Esophagus squamous epithelium (tissue), 5 donors: ENCODE measurements at places on chromosomes 5 and 9.

- DNase-seq = no peak
Observed at GRCh38 chr9:130428086-130428665, 16.6 kb upstream of the ASS1 start.

GRCh38 chr9:26530841-26531240 lies 361.8 kb downstream of the CAAP1 start:
- no peak for DNase-seq

GRCh38 chr5:166625210-166625865 lies 1666.1 kb upstream of the WWC1 start:
- DNase-seq = no peak

DNA sequence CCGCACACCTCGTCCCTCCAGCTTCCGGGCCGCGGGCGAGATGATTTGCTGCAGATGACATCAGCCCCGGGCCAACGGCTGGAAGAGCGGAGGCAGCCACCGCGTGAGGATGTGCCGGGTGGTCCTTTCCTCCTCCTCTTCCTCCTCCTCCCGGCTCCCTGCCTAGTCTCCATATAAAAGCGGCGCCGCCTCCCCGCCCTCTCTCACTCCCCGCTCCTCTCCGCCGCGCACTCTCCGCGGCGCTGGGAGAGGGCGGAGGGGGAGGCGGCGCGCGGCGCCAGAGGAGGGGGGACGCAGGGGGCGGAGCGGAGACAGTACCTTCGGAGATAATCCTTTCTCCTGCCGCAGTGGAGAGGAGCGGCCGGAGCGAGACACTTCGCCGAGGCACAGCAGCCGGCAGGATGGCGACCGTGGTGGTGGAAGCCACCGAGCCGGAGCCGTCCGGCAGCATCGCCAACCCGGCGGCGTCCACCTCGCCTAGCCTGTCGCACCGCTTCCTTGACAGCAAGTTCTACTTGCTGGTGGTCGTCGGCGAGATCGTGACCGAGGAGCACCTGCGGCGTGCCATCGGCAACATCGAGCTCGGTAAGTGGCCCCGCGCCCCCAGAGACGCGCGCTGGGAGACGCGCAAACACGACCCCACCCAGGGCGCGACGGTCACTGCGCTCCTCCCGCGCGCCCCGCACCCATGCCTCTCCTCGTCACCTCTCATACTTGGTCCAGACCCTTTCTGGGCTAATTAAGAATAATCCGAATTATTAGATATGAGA lies at the start of gene MAP1B:
MAP1B (plus strand) TSS at position 345 of the 770 bp plus-strand sequence; CDS start at position 402, 57 bp downstream.
- no peak for DNase-seq

DNA sequence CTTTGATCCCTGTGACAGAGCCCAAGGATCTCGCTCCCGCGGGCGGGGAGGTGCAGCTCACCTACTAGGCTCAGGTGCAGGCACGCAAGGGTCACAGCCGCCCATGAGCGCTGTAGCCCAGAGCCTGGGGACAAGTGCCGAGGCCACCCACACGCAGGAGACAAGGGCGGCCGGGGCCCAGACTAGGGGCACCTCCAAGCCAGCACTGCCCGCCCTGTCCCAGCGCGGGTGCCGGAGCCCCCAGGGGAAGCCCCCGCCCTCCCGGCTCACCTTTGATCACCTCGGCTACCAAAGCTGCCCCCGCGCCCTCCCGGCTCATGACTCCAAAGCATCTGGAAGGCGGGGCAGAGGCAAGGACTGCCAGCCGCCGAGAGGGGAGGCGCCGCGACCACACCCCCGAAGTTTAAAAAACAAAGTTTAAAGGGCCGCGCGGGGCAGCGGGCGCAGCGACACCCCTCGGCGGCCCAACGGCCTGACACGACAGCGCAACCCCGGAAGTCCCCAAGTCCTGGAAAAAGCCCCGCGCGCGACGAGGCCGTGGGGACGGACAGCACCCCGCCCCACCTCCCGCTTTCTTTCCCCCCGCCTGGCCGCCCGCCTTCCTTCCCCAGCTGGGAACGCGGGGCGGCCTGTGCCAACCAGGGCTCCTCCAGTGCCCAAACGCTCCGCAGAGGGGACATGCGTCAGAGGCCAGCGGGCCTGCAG lies 53.0 kb downstream of the CDC14B start:
- DNase-seq = peak; percentile 41

DNA sequence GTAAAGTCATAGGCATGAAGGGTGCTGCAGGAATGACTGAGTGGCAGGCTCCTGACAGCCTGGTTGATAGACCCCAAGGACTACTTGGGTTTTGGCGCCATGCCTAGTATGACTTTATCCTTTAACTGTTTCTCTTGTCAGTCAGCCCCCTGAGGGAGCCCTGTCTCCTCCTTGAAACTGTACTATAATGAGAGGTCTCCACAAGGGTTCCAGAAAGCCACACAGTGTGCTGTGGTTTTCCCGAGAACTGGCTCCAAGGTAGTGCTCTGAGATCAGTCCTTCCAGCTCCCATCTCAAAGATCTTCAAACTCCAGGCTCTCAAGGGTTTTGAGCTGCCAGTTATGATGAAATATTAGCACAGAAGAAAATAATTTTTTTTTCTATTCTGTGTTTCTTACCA lies 26.7 kb upstream of the TNC start:
- no peak for DNase-seq

DNA sequence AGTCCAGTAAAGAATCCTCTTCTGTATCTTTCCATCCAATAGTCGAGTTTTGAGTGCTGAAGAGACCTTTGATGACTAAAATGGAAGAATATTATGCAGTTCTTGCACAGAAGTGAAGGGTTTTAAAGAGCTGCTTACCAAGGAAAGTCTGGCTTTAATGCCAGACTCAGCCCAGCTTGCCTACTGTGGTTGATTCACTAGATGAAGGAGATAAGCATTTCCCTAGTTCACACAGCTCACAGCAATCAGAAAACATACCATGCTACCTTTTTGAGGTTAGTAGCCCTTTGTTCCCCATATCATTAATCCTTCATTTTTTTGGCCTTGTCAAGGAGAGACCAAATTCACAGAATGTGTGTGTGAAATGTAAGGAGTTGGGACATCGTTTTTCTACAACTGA lies 15.3 kb downstream of the IFNA5 start:
- DNase-seq = no peak

DNA sequence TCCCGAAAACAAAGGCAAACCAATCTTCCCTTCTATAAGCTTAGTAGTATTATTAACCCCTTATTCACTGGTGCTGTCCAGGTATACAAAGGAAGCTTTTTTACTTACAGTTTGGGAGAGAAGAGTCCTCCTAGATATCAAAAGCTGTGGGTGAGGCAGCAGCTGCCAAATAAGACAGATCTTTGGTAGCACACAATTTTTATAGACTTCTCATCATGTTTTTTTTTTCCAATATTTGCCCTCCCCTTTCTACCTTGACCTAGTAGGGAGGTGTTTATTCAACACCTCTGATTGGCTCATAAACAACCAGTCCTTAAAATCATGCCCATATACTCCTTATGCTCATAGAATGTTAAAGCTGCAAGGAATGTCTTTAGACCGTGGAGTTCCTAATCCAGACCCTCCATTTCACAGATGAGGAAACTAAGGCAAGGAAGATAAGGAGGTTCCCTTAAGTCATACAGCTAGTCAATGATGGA lies at the start of gene ALDOB:
ALDOB (minus strand) TSS at position 174 of the 479 bp plus-strand sequence. CDS start 4,887 bp downstream, outside the sequence.
- no peak for DNase-seq

- DNase-seq = no peak
Observed at GRCh38 chr5:137845472-137845871, 22.2 kb upstream of the MYOT start.

GRCh38 chr9:1977026-1977425 lies 38.1 kb upstream of the SMARCA2 start:
- DNase-seq = no peak

DNA sequence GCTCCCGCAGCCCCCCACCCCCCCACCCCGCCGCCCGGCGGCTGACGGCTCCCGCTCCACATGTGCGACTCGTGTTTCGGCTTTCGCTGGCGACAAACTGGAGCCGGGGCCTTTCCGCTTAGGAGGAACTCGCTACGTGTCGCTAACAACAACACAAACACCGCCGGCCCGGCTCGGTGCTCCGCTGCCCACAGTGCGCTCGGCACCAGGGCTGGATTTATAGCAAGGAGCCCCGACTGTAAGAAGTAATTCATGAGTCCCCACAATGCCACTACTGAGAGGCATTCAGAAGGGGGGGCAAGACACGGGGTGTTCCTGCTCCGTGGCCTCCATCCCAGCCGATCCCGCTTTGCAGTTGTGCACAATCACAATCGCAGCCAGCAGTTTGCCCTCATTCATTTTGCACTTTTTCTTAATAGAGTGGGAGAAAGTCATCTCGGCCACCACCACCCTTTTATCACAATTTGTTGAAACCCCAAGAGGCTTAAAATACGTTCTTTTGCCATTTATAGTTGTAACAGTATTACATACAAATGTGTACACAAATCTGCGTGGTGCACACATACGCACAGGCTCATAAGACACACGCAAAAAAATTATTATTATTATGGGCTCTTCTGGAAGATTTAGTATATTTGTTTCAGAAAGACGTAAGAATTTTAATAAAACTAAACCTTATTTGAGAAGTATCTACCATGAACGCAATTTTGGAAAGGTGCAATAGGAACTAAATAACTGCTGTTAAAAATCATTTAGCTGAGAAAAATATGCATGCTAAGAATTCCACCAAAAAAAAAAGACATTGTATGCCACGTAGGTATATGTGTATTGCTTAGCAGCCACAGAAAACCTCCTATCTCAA lies 48.1 kb downstream of the EBF1 start:
- no peak for DNase-seq

GRCh38 chr5:7868427-7868772 lies 431 bp downstream of the FASTKD3 start:
- DNase-seq = no peak

GRCh38 chr9:95953986-95954385 lies 78.5 kb downstream of the ERCC6L2 start:
- no peak for DNase-seq

- no peak for DNase-seq
Observed at GRCh38 chr9:69940674-69941073, 103.0 kb upstream of the MAMDC2 start.

DNA sequence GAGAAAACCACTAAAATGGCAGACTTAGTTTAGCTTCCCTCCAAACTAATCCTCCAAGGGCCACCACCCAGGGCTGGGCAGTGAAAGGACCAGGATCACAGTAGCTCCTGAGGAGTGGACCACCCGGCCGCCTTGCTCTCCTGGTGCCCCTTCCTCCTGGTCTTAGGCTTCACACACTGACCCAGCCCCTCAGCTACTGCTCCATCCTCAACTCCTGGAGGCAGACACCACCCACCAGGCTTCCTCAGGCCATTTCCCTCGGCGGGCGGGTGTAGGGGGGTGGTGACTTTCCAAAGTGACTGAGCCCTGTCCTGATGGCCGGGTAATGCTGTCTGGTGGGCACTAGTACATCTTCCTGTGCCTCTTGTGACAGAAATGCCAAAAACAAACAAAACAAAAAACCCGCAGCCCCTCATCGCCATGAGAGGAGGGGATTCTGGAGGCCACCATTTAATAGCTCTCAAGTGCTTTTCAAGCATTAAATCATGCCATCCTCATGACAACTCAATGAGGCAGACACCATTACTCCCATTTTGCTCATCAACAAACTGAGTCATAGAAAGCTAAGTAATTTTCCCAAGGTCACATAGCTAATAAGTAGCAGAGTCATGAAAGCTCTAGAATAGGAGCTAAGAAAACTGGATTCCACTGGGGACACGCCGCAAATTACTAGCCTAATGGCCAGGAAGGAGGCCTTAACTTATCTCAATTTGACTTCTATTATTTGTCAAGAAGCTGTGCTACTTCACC lies 91.3 kb upstream of the LRRTM2 start:
- no peak for DNase-seq

DNA sequence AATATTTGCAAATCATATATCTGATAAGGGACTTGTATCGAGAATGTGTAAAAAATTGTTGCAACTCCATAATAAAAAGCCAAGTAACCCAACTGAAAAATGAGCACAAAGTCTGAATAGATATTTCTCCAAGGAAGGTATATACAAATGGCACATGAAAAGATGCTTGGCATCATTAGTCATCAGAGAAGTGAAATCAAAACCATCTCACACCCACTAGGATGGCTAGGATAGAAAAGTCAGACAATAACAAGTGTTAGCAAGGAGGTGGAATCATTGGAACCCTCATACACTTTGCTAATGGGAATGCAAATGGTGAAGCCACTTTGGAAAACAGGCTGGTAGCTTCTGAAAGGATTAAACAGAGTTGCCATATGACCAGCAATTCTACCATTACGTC lies 182.7 kb downstream of the ERCC6L2 start:
- DNase-seq = no peak

DNA sequence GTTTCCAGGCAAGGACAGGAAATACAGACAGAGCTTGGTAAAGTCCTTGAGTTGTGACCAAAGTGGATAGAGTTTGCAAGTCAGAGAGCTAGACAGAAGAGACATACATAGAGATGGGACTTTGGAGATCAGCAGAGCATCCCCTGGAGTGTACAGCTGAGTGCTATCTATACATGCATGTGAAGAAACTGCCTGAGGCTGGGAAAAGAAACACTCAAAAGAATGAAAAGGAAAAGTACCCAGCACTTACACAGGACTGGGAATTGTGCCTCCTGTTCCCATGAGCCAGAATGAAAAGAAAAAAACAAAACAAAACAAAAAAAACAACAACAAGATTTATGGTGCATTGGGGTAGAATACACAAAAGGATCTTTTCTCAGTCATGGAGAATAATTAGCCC lies 606.4 kb downstream of the ZNF608 start:
- DNase-seq = no peak

GRCh38 chr5:157331807-157332206 lies 65.9 kb downstream of the CYFIP2 start:
- no peak for DNase-seq

DNA sequence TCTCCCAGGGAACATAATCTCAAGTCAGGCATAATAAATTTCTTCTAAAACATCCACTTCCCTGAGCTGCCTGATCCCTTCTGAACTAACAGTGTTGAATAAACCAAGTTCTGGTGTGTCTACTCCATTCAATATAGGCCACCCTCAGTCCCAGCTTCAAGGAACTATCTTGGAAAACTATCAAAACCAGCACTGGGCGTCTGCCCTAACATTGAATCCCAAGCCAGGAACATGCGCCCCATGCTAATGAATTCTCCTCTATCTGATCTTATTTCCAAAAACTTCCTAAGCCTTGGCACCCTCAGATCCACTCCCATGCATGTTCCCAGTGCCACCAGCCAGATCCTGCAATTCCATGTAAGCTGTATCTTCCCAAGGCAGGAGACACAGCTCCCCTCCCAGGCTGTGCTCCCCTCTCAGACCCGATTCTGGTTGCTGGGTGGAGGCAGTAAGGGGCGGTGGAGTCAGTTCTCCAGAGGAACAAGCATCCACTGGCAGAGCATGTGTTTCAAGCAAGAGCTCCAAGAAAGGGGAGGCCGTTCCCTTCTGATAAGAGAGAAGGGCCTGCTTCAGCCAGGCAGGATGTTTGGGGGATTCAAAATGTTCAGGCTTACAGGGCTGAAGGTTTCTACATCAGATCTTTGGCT lies 13.1 kb upstream of the FOXI1 start:
- no peak for DNase-seq

- no peak for DNase-seq
Observed at GRCh38 chr9:77018969-77019235, 553 bp upstream of the FOXB2 start.
